ENCODE measurements at places on chromosomes 4 and X. TPM values are rescaled to one million over a fixed set of nuclear protein-coding genes. Genes with fewer than 3 reads are reported as not detected.

The ASB5 gene
- 5.6 TPM for total RNA-seq

The UGDH gene
- 16.5 TPM for total RNA-seq

DNA sequence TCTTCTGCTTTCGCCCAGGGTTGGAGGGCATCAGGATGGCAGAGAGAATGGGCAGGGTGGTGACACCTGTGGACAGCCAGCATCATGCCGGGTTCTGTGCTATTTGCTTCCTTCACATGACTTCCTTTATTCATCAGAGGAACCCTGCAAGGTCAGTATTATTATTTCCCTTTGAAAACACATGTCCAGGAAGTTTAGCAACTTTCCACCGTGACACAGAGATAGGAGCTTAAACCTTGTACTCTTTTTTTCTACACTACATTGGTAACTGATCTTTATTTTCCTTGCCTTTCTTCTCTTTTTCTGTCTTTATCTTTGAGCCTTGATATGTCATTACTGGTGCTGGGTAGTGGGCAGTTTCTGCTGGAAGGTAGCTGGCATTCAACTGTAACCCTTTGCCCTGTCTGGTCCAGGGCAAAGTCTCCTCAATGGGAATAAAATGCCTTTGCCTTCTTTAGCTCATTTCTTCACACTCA, 5.0 kb upstream of the MGST2 start:
- DNase-seq = no peak

DNA sequence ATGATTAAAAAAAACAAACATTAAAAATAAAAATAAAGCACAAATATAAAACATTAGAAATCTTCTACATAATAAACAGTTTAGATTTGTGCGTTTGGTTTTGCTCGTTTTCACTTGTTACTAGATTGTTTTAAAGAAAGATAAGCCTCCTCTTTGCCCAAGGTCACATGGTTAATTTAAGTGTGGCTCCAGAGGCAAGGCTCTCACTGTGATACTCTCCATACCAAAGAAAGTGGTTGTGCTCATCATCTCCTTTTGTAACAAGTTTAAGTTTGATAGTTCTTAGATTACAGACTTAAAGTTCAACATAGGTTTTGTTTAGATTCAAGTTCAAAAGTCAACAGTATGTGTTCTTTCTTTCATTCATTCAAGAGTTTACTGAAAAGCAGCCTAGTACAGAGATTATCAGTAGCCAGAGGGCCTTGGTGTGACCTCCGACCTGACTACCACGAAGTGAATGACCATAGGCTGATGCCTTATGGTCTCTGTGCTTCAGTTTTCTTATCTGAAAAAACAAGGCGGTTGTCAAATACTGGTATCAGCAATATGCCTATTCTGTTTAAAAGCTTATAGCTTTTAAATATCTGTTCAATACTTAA, 133.2 kb downstream of the ZAR1 start:
- no peak for DNase-seq

- no peak for DNase-seq
These were observed 258.2 kb downstream of the PPP1R2C start for GRCh38 chrX:42519666-42520231.

DNA sequence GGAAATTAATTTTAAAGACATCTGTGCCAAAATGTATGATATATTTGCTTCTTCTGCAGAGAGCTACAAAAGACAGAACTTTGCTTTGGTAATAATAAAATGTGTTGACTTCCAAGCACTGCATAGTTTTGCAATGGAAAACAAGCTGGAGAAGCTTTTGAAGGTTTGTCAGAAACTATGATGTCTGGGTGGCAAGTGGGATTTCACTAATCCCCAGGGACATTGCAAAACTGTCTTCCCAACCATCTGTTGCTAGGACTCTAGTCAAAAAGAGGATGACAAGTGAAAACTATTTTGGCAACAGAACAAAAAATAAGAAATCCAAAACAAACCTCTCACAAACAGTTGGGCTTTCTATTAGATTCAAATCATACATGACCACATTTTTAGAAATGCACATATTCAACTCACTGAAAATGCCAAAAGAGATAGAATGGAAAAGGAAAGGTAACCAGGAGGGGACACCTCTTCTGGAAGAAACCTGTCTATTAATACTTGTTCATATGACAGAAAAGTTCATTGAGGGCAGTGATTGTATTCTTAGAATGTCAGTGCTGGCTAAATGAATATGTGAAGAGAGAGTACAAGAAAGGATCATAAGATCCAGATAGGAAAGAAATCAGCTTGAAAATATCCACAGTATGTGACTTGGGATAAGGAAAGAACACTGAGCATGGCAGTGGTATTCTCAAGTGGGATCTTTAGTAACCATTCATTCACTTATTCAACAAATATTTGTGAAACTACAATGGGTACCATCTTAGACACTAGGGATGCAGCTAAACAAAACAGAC, 228.0 kb downstream of the RASL11B start:
- no peak for DNase-seq

GRCh38 chrX:105636667-105637066, 185.7 kb upstream of the NRK start:
- DNase-seq = no peak

- no peak for DNase-seq
These were observed 276.7 kb downstream of the GBA3 start for GRCh38 chr4:22969287-22969896.
